ENCODE measurements at places on chromosomes 1 and 21. TPM values are rescaled to one million over a fixed set of nuclear protein-coding genes. Genes with fewer than 3 reads are reported as not detected.

The LHX8 gene
- total RNA-seq = not detected

The CYP4A11 gene
- total RNA-seq = not detected

The SH2D5 gene
- 0.26 TPM for total RNA-seq

The VAV3 gene
- total RNA-seq = 36.1 TPM

The SPATA46 gene
- not detected for total RNA-seq

The CACHD1 gene
- total RNA-seq = 2.8 TPM

The C1orf232 gene
- not detected for total RNA-seq

The KLF17 gene
- total RNA-seq = not detected

The RNF223 gene
- not detected for total RNA-seq

The PTPRC gene
- total RNA-seq = not detected

The PPIAL4G gene
- not detected for total RNA-seq

The CFHR2 gene
- not detected for total RNA-seq

The NPR1 gene
- 50.6 TPM for total RNA-seq

The THEM5 gene
- not detected for total RNA-seq

The EFNA1 gene
- total RNA-seq = 132 TPM

The SYT2 gene
- not detected for total RNA-seq

The CCDC27 gene
- total RNA-seq = not detected

The GNAT2 gene
- 0.13 TPM for total RNA-seq

The FMN2 gene
- not detected for total RNA-seq

The DMBX1 gene
- total RNA-seq = not detected

Data from dermis microvascular lymphatic vessel endothelial cell (primary cell).